SK-MEL-5 (cell line): ENCODE measurements at places on chromosomes 4 and X.

GRCh38 chr4:66045913-66046312 lies 375.6 kb upstream of the EPHA5 start:
- DNase-seq: no peak

- DNase-seq: no peak
Observed at GRCh38 chrX:56233682-56234081, 1.5 kb downstream of the KLF8 start.

- DNase-seq: no peak
Observed at GRCh38 chrX:21723814-21724213, 34.1 kb downstream of the SMPX start.

DNA sequence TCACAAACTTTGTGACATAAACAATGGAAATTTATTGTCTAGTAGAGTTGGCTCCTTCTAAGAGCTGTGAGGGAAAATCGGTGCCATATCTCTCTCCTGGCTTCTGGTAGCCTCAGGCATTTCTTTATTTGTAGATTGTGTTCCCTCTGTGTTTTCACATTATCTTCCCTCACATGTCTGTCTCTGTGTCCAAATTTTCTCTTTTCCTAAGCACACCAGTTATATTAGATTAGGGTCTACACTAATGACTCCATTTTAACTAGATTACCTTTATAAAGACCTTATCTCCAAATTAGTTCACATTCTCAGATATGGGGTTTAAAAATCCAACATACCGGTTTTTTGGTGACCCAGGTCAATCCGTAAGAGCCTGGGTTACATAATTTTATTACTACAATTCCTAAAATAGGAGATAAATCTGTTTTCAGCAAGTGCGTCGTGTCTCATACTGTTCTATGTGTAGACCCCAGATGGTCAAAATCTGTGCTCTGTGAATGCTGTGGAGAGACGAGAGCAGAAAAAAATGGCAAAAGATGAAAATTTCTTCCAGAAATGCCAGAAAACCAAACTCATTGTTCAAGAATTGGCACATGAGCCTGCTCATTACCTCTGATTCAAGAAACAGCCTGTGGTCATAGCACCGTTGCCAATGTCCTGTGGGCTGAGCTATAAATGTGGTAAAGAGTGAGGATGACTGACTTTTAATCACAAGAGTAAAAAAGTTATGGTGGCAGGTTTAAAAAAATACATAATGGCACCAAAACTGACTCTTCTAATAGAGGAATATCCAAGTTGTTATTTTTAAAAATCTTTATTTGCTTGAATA lies 574.7 kb downstream of the PCDH7 start:
- DNase-seq: no peak

DNA sequence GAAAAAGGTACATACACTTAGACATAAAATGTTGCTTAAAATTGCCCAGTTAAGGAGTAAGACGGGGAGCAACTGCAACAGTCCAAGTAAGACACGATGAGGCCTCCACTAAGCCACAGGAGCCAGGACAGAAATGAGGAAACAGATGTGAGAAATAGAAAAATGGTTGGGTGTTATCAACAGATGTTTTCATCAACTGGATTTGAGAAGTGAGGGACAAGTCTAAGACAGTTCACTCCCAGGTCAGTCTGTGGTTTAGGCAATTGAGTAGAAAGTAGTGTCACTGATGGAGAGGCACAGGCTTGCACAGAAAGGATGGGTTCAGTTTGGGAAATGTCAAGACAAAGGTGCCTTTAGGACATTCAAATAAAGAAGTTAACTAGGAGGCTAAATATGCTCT lies 23.5 kb upstream of the PHF8 start:
- DNase-seq: no peak

- no peak for DNase-seq
Observed at GRCh38 chrX:47577901-47578300, 4.3 kb upstream of the TIMP1 start.

DNA sequence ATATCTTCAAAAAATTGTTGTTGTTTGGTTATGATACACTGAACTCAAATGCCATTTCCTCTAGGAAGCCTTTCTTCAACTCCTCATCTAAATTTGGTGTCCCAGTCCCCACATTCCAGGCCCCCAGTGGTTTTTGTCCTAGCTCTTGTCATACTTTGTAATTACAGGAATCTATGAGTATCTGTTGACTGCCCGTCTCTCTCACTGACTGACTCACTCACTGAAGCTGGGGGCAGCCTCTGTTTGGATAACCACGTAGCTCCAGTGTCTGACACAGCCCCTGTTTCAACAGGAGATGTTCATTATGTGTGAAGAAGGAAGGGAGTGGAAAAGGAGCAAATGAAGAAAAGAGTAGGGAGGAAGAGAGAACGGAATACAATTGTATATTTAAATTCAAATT lies 284.1 kb upstream of the TENM3 start:
- DNase-seq: no peak

DNA sequence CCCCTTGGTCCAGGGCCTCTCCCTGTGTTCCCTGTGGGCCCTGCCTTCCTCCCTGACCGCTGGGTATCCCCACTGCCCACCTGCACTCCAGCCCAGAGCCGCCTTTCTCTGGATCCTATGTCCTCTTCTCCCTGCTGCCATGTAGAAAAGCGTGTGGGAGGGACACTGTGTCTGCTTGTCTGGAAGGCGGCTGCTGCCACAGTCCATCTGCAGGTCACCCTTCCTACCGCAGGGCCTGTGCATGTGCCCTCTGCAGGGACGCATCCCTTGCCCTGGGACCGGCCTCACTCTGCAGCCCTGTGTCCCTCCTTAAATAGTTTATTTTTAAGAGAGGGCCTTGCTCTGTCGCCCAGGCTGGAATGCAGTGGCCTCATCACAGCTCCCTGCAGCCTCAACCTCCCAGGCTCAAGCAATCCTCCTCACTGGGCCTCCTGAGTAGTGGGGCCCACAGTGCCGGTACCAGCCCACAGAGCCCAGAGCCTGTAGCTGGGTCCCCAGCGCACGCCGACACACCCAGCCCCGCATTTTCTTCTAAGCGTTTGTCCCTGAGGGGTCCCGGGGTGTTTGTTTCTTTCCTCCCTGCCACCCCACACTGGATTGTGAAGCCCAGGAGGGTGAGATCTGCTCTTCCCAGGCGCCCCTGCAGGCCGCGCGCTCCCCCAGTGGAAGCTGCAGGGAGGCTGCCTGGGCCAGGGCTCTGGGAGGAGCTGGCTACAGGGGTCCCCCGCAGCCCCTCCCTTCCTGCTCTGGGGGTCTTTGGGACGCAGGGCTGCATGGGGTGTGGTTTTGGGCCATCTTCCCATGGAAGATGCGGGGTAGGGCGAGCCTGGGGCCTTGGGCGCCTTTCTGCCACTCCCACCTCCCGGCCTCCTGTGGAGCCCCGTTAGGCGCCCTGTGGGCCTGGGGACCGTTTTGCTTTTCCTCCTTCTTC lies 12.8 kb upstream of the NAT8L start:
- no peak for DNase-seq

- DNase-seq: no peak
Observed at GRCh38 chr4:152340818-152341217, 195.1 kb downstream of the FBXW7 start.

DNA sequence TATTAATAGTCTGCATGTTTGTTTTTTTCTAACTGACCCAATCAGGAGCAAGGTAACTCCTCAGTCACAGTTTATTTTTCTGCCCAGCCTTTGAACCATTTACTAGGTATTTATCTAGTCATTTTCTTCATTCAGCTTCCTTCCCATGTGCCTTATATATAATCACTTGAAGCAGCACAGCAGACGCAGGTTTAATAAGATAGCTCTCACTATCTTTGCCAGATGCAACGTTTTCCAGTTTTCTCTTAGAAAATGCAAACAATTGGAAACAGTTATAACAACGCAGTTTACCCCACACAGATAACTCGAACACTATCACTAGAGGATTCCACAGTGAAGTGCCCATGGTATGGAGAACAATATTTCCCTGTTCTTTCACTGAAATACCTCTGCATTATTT lies 56.4 kb upstream of the NFKB1 start:
- no peak for DNase-seq

GRCh38 chrX:48465336-48465933 lies 4.6 kb downstream of the SLC38A5 start:
- no peak for DNase-seq

DNA sequence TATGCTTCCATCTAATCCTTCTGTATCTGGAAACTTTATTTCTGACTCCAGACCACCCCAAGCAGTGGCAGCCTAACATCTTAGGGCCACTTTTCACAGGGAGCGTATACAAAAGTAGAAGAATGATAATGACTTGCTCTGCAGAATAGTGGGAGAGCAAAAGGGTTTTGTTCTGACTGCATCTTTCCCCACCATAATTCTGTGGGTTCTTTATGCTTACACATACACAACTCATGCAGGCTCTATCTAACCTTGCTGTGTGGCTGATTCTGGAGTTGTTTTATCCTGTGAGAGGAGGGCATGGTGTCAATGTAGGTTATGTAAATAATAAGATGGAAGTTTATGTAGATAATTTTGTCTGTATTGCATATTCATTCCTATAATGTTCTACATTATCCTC lies 42.4 kb upstream of the NDNF start:
- no peak for DNase-seq

DNA sequence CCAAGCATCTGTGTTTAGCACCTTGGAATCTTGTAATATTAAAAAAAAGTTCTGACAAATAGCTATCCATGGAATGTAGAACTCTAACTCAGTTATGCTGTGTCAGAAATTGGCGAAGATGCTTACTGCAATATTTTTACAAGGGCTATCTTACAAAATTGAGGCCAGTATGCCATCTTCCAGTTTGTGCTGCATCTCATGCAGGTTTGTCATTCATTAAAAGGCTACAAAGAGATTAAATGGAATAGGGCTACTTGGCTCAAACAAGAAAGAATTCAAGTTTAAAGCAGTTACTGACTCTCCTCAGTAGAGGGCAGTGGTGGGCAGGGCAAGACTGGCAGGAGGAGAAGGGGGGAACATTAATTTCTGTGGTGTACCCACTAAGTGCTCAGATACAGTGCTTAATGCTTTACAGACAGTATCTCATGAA lies 66.5 kb downstream of the SHROOM4 start:
- peak; percentile 48 for DNase-seq

GRCh38 chrX:102899940-102900916 lies 36.8 kb upstream of the RAB40AL start:
- DNase-seq: peak; percentile 73

DNA sequence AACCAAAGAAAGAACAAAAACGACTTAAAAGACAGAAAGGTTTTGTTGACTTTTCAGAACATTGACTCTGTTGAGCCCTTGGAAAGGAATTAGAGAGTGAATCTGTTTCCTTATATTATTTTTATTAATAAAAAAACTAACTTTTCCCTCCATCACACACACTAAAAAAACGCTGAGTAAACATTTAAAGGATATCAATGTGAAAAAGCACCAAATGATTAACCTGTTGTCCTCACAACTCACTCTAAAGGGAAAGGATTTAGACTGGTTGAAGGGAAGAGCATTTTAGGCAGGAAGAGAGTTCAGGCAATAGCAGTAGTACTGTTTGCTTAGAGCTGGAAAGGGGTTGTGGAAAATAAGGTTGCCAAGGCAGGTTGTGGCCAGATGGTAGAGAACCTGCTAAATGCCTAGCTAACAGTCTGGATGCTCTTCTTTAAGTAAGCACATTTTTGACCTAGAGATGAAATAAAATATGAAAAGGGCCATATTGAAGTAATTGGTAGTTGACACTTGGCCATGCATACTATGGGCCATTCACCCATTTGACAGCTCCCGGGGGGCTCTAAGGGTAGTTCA lies 98.0 kb upstream of the NDP start:
- DNase-seq: no peak

DNA sequence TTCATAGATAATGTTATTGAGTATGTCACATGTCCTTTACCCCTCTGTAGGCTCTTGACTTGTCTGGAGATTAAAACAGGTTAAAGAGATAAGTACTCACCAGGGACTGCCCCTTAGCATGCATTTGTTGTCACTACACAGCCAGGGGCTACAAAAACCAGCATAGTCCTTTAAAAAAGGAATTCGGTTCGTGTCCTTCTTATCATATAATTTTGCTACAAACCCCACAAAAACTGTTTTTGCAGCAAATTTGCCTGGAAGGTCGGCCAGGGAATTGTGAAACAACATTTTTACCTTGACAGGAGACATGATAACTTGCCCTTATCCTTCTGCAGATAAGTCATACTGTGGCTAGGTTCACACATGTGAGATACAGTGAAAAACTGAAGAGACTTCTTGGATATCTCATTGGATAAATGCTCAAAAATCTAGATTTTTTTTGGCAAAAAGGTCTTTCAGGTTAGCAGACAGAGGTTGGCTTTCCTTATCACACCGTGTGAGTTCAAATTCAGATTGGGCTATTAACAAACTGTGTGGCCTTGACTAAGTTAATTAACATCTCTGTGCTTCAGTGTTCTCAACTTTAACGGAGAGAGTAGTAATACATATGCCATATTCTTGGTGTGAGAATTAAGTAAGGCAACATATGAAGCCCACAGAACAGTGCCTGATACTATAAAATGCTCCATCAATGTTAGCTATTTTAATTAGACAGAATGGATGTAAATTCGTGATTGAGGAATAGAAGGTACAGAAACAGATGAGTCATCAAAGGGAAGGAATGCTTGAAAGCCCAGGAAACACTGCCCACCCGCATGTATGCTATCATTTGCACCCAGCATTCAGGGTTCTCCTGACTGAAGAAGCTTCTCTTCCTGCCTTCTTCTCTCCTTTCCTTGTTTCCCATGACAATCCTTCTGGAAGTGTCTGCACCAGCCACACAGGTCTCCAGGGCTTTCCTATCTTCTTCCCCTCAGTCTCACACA lies 30.0 kb downstream of the FAM9C start:
- no peak for DNase-seq

- DNase-seq: peak; percentile 75
Observed at GRCh38 chr4:30717208-30718020, 2.8 kb upstream of the PCDH7 start.

GRCh38 chrX:10579112-10580011 lies 41.0 kb downstream of the MID1 start:
- peak; percentile 33 for DNase-seq
